ENCODE measurements at places on chromosomes 2 and 18. TPM values are rescaled to one million over a fixed set of nuclear protein-coding genes. Genes with fewer than 3 reads are reported as not detected.

The COL3A1 gene
- polyA plus RNA-seq, result 2.1 TPM

The NR4A2 gene
- polyA plus RNA-seq, result 1.4 TPM

The ITGB6 gene
- polyA plus RNA-seq, result 0.05 TPM

The ANKRD30BL gene
- not detected for polyA plus RNA-seq

DNA sequence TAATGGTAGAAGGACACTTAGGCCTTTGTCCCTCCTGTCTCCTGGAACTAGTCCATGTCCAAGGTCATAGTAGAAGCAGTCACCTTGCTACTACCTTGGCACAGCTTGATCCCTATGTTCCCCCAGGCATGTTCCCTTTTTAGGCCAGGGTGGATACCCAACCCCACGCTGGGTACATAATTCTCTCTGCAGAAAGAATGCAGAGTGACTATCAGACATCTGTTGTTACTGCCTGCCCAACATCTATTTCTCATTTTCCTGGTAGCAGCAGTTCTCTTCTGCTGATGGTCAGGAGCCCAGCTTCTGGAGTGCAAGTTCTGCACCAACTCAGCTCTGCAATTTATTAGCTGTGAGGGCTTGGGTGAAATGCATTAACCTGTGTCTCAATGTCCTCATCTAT, 4.4 kb upstream of the METTL21A start:
- no peak for DNase-seq

GRCh38 chr18:79453816-79454735, 58.3 kb downstream of the NFATC1 start:
- DNase-seq, result peak; percentile 62

GRCh38 chr18:49301608-49302007, 158.8 kb downstream of the DYM start:
- no peak for DNase-seq

All from endothelial cell of umbilical vein (primary cell).